KG1 (cell line): ENCODE measurements at places on chromosomes 12 and 14.

DNA sequence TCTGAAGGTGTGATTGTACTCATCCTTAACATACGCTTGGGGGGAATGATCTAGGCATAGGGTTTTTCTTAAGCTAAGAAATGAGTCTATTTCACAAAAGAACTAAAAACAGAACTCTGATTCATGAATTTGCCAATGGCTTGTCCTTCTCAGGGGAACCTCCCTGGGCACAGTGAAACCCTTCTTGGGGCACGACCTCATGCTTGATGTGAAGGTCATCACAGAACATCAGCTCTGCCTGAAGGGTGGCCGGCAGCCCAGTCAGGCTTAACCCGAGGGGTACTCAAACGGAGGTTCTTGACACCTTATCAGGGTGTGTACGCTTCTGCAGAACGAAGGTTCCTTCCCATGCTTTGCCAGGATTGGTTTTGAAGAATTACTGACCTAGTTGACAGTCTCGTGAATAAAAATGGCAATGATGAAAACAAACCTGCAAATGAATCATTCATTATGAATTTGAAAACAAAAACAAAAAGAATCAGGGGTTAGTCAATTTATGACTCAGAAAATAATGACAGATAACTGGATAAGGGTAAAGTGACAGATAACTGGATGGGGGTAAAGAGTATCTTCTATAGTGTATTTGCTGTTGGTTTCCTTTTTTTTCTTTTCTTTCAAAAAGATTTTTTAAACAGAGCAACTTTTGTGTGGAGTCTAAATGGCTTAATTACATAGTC lies 86.4 kb downstream of the GALNT8 start:
- DNase-seq: no peak

DNA sequence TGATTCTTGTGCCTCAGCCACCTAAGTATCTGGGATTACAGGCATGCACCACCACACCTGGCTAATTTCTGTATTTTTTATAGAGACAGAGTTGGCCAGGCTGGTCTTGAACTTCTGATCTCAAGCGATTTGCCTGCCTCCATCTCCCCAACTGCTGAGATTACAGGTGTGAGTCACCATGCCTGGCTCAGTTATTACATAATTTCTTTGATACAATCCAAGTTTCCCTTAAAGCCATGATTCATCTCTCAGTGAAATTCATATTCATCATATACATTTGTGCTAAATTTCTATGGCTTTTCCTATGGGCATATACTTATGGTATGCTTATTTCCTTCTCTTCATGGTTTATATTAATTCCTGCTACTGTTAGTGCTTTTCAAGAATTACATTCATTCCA lies 29.1 kb upstream of the PZP start:
- DNase-seq: no peak

- DNase-seq: no peak
Observed at GRCh38 chr12:25131270-25131669, 63.7 kb downstream of the DNAI7 start.

DNA sequence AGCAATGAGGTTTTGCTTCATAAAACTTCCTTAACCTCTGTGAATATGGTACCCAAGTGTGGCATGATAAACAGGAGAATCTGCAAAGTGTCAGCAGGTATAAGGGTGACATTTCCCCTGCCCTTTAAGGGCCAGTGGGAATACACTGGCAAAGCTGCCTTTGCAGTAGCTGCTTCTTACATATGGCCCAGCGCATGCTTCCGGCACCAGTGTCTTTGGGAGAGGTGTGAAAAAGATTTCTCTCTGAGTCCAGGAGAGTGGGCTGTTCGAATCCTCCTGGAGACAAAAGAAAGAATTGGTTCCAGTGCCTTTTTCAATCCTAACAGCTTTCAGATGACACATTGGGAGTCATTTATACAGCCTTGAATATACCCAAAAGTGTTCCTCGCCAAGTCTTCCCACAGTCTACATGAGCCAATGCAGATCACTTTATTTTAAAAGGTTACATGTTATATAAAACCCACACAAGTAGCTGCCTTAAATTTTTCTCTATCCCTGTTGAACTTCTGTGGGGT lies 437.7 kb downstream of the PRKD1 start:
- DNase-seq: no peak

- DNase-seq: no peak
Observed at GRCh38 chr12:121278169-121279070, 18.1 kb downstream of the CAMKK2 start.
